ENCODE measurements at places on chromosomes 2 and 18.

GRCh38 chr2:206457188-206457634, 13.9 kb downstream of the ADAM23 start:
- DNase-seq = no peak

- DNase-seq = no peak
Measured at GRCh38 chr2:96553176-96553956, 16.8 kb downstream of the ARID5A start.

DNA sequence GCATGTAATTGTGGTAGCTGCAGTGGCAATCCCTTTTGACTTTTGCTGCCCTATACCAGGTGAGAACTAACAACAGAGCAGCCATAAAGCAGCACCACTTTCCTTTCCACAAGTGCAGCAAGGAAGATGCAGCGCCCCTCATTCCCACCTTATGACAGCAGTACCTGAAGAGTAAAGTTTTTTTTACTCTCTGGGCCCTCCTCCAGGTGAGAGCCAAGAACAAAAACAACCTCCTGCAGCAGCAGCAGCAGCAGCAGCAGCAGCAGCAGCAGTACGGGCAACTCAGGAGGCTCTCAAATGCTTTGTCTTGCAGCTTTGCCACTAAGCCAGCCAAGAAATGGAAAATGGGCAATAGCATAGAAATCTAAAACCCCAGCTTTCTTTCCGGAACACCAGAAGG, 397.5 kb downstream of the FIGN start:
- DNase-seq = no peak

- DNase-seq = no peak
Measured at GRCh38 chr2:170052151-170052550, 125.8 kb upstream of the MYO3B start.

DNA sequence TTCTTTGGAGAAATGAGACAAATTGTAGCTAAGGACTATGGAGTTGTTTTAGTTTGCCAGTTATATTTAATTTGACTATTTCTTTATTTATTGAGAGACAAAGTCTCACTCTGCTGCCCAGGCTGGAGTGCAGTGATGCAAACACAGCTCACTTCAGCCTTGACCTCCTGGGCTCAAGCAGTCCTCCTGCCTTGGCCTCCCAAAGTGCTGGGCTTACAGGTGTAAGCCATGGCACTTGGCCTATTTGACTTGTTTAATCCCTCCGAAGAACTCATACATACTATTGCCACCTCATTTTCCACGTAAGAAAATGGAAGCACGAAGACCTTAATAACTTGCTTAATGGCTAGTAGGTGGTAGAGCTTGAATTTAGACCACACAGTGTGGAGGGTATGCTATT, 988 bp upstream of the RNF144A start:
- DNase-seq = no peak

DNA sequence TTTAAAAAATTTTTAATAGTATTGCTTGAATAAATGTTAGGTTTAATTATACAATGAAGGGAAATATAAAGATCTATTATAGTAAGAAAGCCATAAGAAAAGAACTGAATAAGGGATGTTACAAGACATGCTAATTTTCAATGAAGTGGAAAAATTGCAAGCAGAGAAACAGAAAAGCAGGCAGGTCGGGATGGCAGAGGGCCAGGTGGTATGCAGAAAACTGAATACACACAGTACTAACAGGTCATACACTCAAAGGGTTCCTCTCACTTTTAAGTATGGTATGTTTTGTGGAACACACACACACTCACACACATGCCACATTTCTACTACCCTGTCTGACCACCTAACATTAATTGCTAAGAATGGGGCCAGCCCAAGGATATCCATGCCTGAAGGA, 76.7 kb upstream of the DTNA start:
- no peak for DNase-seq

DNA sequence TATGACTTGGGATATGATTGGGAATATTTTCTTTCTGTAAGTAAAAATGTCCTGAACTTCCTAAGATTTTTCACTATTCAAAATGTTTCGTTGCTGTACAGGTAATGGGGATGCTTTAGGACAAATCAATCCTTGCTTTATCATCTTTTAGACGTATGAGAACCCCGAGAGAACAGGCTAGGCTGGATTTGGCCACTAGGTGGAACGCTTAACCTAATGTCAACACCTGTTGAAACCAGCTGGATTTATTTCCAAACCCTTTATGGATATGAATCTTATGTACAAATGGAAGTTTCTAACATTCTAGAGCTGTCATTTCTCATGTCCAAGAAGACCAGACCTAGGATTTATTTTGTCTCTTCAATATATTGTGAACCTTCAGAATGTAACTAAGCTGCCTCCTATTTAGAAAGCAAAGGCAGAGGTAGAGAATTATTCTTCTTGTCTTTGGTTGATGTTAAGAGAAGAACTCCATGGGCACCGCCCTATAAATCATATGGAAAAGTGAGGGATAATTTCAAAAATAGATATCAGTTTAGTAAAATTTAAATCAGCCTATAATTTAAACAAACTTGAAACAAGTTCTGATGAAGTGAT, 96.7 kb downstream of the PMAIP1 start:
- DNase-seq = peak; percentile 64
